ENCODE measurements at places on chromosomes 2 and 18.

- no peak for DNase-seq
Observed at GRCh38 chr2:45843136-45843535, 191.7 kb downstream of the PRKCE start.

DNA sequence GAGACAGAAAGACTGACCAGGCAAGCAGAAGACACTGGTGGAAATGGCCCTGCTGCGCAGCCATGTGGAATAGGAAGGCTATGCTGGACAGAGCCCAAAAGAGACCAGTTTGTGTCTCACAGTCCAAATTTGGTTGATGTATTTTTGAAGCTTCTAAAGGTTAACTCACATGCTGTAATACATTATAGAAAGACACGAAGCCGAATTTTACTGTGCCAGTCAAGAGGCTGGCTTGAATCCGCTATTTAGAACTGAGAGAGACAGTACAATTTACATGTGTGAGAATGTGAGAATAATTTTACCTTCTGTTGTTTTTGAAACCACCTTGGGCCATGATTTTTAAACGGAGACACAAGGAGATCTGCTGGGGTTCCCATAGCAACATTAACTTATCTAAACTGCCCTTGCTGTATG is 113.6 kb downstream of the METTL8 start:
- no peak for DNase-seq

DNA sequence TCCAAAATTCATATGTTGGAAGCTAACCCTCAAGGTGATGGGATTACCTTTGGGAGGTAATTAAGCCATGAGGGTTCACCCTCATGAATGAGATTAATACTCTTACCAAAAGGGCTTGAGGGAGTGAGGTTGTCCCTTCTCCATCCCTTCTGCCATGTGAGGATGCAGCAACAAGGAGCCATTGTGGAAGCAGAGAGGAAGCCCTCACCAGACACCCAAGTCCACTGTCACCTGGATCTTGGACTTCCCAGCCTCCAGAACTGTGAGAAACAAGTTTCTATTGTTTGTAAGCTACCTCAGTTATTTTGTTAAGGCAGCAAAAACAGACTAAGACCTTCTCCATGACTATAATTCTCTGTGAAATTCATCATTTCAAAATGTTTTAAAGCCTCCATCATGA is 125.7 kb downstream of the FAM124B start:
- DNase-seq = no peak

DNA sequence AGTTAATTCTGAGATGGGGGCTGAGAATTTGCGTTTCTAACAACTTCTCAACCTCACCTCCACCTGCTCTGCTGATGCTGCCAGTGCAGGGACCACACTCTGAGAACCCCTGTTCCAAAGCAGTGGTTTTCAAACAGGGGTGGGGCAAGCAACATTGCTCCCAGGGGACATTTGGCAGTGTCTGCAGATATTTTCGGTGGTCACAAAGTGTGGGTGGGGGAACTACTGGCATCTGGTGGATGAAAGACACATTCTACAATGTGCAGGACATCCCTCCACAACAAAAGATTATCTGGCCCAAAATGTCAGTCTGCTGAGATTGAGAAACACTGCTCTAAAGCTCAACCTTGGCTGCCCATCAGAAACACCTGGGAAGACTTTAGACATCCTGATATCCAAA is 188.7 kb upstream of the SATB2 start:
- DNase-seq = no peak

DNA sequence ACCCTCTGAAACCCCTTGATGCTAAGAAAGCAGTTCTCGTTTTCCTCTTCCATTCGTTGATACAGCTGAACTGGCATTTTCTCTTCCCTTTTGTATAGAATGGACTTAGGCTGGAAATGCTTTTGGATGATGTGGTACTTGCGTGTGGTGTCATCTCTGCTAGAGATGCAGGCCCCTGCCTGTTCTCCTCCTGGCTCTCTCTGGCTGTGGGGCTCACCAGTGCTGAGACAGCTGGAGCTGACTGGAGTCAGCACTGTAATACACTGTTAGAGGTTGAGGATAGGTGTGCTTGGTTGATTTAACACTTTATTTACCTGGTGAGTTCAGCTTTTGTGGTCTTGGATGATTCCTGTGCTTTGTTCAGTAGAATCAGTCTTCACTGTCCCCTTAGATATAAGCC is 30.2 kb downstream of the PARD3B start:
- no peak for DNase-seq

DNA sequence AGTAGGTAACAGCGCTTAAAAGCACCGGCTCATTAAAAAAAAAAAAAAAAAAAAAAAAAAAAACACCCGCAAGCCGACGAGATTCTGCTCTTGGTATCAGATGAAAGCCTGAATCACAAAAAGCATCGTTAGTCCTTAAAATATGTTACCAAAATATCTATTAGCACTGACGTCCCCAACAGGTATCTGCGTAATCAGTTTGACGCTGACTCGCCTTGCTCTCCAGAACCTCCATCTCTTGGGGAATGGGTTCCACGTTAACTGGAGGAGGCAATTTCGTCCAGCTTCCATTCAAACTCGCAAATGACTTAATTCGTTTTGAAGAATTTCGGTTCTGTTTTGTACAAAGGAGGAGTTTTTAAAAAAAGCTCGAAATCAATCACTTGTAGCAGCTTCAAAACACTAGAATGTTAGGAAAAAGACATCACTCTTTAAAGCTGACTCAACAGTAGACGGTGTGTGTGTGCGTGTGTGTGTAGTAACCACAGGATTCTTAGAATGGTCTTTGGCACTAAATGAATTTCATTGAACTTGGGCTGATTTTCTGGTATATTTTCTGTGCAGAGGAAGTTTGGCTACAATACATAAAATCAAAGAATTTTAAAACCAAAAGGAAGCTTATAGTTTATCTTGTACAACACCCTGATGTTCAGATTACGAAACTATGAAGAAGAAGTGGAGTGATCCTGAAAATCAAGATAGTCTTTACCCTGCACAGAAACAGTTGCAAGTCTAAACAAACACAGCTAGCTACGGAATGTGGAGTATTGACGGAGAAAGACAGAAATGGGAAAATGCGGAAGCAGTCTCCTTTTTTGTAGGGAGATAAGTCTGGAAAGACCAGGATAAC is 1.1 kb upstream of the PGAP1 start:
- DNase-seq = no peak

GRCh38 chr18:11849279-11849678 is 1.9 kb upstream of the CHMP1B start:
- no peak for DNase-seq

DNA sequence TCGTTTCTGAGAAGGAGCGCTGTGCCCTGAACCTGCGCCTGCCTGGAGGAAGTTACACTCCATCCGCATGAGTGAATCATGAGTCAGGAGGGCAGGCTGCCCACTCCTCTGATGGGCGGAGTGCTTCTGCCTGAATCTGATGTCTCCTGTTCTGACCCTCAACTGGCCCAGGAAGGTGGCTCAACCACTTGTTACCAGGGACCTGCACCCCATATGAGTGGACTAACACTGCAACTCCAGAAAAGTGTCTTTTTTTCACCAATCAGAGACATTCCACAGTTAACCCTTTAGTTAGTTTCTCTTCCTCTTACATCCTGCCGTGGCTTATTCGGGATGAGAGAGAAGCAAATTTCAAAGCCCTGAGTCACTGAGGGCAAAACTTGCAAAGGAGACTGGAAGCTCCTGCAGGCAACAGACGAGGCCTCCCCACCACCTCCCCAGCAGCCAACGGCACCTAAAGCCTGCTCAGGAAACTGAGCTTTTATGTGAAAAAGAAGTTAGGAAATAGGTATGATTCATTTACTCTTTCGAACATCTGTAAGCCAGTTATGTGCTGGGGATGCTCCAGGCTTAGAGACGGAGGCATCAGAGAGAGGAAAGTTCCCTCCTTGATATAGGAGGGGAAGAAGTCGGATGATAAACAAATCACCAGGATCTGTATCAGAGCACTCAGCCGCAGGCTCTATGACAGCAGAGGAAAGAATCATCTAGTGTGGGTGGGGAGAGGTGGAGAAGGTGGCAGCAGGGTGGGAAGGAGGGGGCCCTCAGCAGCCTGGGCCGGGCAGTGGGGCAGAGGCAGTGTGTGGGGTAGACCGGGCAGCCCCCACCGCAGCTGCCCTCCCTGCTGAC is 30.9 kb downstream of the MBP start:
- no peak for DNase-seq

Measured in stimulated activated CD4-positive, alpha-beta T cell treated with anti-CD3 and anti-CD28 coated beads, Interleukin-15, amount 100 ng/mL, for 1 hour (primary cell).